ENCODE measurements at places on chromosomes 1 and 21. TPM values are rescaled to one million over a fixed set of nuclear protein-coding genes. Genes with fewer than 3 reads are reported as not detected.

DNA sequence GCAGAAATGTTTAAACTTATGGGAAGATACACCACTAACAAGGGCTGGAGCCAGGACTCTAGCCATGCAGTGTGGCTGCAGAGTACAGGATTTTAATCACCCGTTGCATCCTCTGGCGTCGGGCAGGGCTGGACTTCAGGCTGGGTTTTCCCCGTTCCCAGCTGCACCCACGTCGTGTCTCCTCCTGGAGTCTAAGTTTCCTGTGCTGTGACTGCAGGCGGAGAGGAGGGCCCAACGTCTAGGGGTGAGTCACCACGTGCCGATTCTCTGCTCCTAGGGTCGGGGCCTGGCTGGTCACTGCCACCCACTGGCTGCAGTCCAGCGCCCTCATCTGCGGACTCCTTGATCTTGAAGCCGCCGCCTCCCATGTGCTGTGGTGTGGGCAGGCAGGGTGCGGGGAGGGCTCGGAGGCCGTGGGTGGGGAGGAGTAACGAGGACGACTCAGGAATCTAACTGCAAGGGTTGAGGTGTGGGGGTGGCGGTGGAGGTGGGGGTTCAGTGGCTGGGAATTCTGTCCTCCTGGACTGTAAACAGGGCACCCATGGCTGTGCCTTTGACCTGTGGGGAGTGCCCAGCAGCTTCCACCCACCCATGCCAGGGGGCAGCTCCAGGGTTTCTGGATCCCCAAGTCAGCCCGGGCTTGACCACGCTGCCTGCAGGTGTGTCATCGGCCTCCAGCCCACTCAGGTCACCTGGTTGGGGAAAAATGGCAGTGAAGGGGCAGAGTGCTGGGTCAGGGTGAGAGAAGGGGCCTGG is 77.8 kb downstream of the ALPL start:
- DNase-seq, result peak; percentile 26

RNU1-2 gene
- total RNA-seq, result under 0.01 TPM

- no peak for DNase-seq
Measured at GRCh38 chr1:39901464-39901713, 328 bp downstream of the MYCL start.

ERICH3 gene
- total RNA-seq, result 16.7 TPM

- DNase-seq, result no peak
Measured at GRCh38 chr1:228919914-228920313, 184.6 kb downstream of the RHOU start.

DNA sequence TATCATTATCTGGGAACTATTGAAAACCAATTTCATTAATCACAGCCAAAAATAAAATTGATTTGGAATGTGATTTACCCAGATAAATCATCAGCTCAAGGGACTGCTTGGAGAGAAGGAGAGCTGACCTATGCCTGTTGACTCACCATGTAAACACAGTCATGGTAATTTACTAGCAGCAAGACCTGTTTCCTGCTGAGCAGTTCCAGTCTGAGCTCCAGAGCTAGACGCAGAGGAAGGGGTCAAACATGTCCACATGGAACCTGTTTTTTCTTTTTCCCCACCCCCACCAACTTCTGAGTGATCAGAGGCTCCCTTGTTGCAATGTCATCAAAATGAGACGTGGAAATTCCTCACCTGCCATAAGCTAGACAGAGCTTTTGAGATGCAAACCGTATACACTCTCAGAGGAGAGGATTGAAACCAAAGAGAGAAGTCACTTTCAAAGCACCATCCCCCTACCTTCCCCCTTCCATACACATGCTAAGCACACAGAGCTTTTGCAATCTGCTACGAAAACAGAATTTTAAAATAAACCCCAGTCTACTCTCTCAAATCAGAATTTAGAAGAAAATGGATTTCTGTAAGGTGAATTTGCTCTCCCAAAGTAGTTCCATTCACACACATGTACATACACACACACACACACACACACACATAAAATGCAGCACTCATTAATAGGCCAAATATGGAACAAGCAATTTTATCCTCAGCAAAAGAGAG is 55.9 kb upstream of the PTGFRN start:
- no peak for DNase-seq

DNA sequence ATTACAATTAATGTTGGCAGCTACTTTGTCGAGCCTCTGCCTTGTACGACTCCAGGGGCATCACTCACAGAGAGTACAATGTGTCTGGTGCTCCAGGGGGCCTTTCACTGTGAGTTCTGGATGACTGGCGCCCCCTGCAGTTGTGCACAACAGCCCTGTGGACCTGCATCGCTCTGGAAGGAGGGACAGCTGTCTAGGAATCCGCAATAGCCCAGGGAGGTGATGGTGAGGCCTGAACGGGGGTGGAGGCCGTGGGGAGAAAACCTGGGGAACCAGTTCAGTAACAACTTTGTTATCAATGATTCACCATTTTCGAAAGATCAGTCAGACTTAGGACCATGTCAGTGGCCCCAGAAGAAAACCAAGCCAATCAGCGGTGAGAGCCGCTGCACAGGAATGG is 189.1 kb downstream of the KAZN start:
- DNase-seq, result no peak

GRCh38 chr1:16296643-16297042 is 55.6 kb downstream of the FBXO42 start:
- DNase-seq, result no peak

S100A7A gene
- total RNA-seq, result not detected

DNA sequence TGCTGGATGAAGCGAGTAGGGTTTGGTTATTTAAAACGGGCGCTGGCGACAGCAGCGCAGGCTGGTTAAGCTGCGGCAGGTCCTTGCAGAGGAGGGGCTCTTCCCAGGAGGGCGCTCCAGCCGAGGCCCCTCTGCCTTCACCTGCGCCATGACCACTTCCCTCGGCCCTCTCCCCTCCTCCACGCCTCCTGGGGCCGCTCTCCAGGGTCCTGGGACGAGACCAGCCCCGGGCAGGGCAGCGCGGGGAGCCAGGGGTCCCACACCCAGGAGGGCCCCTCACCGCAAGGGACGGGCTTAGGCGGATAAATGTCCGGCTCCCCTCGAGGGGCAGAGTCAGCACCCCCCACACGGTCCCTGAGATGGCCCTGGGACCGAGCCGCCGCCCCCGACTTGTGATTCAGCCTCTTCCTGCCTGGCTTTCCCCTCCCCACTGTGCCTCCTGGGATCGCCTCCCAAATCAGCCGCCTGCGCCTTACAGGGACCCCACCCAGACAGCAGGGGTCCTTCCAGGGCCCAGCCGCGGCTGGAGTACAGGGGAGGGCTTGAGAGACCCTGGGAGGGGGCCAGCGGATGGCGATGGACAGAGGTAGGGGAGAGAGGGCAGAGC is 380.7 kb downstream of the MATN1 start:
- DNase-seq, result no peak

GRCh38 chr1:166128195-166128594 is 38.6 kb downstream of the FAM78B start:
- DNase-seq, result no peak

OR2G6 gene
- total RNA-seq, result not detected

ZNF593OS gene
- total RNA-seq, result not detected

SNRPE gene
- 62.5 TPM for total RNA-seq

FAM43B gene
- total RNA-seq, result 0.16 TPM

- DNase-seq, result no peak
Measured at GRCh38 chr1:172465617-172466016, 21.7 kb upstream of the PIGC start.

GRCh38 chr1:112388436-112388835 is 7.6 kb upstream of the CTTNBP2NL start:
- no peak for DNase-seq

LCE3D gene
- not detected for total RNA-seq

SHISAL2A gene
- total RNA-seq, result not detected

DNA sequence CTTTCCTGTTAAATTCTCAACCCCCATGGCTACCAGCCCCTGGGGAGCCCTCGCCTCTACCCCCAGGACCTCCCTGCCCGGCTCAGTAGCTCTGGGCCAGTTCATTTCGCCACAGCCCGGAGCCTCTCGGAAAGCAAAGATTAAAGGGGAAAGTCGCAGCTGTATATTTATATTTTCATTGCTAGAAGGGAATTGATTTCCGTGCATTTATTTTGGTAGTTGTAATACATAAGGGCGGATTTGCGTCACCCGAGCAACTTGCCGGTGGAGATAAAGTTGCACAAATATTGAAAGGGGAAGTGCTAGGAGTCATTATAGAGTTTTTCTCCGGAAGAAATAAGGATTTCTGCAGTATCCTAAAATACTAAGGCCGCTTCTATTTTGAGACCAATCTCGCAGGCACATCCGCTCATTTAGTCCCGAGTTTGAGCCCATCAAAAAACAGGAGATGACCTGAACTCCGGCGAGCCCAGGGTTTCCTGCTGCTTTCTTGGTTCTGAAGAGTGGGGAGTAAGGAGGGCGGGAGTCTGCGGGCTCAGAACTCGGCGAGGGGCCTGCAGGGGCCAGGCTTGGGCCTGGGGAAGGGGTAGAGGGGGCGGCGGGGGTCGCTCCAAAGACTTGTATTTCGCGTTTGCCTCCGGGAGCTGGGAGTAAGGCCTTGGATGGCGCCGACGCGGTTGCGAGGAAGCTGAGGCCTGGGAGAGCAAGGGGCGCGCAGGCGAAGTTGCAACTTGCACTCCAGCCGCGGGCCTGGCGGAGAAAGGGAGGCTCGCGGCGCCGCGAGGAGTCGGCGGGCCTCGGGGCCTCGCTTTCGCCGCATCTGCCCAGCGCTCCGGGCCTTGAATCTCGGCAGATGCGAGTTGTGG is 2.5 kb upstream of the HLX start:
- no peak for DNase-seq

GRCh38 chr1:223849352-223850254 is 3.9 kb upstream of the TP53BP2 start:
- DNase-seq, result no peak

DNA sequence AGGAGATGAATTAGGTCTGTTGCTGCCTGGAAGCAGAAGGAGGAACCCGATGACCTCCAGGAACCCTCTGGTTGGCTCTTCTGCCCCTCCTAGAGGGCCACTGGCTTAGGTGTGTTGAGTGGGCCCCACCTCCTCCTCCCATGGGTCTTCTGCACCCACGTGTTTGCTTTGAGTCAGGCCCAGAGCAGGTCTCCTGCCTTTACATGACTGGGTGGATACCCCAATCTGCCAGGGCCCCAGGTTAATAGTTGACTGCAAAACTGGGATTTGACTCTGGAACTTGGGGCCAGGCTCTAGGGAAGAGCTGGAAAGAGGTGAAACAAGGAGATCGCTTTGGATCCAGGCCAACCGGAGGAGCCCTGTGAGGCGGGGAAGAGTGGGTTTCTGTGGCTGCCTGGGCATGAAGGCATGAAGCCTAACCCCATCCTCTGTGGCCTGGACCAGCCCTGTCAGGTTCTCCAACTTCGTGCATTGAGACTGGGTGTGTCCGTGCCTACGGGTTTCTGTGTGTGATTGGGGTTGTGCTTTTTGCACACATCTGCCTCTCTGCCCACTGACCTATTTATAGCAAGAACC is 7.8 kb upstream of the LAD1 start:
- no peak for DNase-seq

SELL gene
- total RNA-seq, result 0.47 TPM

PDC gene
- total RNA-seq, result not detected

DNA sequence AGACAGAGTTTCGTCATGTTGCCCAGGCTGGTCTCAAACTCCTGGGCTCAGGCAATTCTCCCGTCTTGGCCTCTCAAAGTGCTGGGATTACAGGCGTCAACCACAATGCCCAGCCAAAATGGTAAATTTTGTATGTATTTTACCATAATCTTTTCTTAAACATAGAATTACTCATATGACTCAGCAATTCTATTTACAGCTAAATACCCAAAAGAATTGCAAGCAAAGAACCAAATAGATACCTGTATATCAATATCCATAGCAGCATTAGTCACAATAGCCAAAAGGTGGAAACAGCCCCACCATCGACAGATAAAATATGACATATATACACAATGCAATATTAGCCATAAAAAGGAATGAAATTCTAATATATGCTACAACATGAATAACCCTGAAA is 36.5 kb downstream of the TESK2 start:
- DNase-seq, result no peak

LCE2B gene
- total RNA-seq, result not detected

Measured in occipital lobe (tissue), 3 donors.